IMR-90 (cell line): ENCODE measurements at places on chromosomes 12 and 14.

DNA sequence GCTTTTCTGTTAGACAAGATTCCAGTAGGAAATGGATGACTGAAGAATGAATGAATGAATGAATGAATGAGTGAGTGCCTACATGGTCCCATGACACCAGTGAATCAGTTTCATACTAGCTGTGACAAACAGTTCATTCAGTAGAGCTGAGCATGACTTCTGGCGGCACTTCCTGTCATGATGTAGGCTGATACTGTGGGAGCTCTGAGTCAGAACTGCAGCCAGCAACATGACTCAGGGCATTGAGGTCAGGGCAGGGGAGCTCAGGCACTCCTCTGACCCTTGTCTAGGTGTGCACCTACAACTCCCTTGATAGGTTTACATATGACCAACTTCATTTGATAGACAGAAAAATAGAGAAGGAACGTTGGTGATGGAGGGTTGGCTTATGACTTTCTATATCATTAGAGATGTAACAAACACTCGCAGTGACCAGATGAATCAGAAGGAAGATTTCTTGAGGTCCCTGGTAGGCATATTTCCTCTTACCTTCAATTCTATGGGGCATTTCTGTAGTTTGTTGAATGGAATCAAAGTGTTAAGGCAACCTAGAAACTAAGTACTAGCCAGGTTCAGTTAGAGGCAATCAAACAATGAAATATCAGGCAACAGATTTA is 139.3 kb upstream of the ARHGAP5 start:
- H3K4me1 ChIP-seq: no peaks in the 10 kb centered on the region
- H3K27me3 ChIP-seq: peaks cover 2% of the 10 kb centered on the region; the same call in 1 of the 2 replicates
- peak; percentile 86 for DNase-seq
- no peaks in the 10 kb centered on the region for H3K36me3 ChIP-seq

DNA sequence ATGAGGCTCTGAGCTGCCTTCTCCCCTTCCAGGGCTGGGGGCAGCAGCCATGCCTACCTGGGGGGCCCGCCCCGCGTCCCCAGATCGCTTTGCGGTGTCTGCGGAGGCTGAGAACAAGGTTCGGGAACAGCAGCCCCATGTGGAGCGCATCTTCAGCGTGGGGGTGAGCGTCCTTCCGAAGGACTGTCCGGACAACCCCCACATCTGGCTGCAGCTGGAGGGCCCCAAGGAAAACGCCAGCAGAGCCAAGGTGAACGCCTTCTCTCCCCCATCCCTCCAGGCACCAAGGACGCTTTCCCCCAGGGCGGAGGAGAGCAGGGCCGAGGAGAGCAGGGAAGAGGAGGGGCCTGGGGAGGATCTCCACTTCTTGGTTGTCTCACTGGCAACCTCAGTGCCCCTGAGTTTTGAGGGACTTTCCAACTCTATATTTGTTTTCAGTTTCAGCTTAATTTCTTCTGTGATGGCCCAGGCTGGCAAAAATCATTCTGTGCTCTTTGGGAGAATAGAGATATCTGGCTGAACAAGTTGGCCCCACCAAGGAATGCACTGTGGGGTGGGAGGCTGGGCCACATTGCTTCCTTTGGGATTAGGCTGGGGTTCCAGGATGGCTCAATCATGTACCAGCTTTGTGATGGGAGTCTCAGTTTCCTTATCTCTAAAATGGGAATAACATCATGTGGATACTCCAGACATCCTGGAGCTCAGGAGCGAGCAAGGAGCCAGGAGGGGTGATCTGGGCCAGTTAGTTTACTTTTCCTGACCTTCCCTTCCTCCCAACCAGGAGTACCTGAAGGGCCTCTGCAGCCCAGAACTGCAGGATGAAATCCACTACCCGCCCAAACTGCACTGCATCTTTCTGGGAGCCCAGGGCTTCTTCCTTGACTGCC is 1.2 kb downstream of the KHNYN start:
- H3K27ac ChIP-seq: peak overlapping the region; percentile 91
- H3K27me3 ChIP-seq: no peaks in the 10 kb centered on the region
- DNase-seq: peak; percentile 59
- peaks cover 21% of the 10 kb centered on the region for H3K36me3 ChIP-seq

- no peaks in the 10 kb centered on the region for H3K36me3 ChIP-seq
- H3K27me3 ChIP-seq: no peaks in the 10 kb centered on the region
- H3K4me1 ChIP-seq: peaks cover 3% of the 10 kb centered on the region; the same call in 1 of the 2 replicates
- peak; percentile 3 for DNase-seq
Measured at GRCh38 chr14:65676361-65677014, 264.0 kb downstream of the FUT8 start.

- no peaks in the 10 kb centered on the region for H3K36me3 ChIP-seq
- no peaks in the 10 kb centered on the region for H3K4me1 ChIP-seq
- no peak overlapping the region for H3K4me3 ChIP-seq
- no peak for DNase-seq
- no peaks in the 10 kb centered on the region for H3K27me3 ChIP-seq
Measured at GRCh38 chr12:21843795-21844194, 69.3 kb upstream of the KCNJ8 start.

DNA sequence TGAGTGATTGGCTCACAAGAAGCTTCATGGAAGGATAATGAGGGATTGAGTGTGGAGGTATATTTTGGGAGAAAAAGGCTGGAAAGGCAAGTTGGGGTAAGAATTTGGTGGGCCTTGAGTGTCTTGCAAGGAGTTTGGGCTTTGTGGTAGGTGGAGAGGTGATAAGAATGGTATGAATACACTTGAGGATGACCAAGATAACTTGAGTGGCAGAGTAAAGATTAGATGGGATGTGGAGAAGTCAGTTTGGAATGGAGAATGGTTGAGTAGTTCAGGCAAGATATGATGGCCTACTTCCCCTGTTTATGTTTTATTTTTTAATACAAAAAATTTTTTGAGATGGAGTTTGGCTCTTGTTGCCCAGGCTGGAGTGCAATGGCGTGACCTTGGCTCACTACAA is 9.1 kb downstream of the ADCK1 start:
- no peak overlapping the region for H3K27ac ChIP-seq
- H3K27me3 ChIP-seq: no peaks in the 10 kb centered on the region
- no peak for DNase-seq
- no peaks in the 10 kb centered on the region for H3K36me3 ChIP-seq

- H3K4me3 ChIP-seq: no peak overlapping the region
- H3K27ac ChIP-seq: no peak overlapping the region
- no peaks in the 10 kb centered on the region for H3K27me3 ChIP-seq
- H3K36me3 ChIP-seq: peaks cover 71% of the 10 kb centered on the region
- DNase-seq: no peak
Measured at GRCh38 chr12:91155990-91156389, 26.6 kb downstream of the DCN start.

GRCh38 chr14:102539544-102540314 is 30.2 kb upstream of the ANKRD9 start:
- H3K4me3 ChIP-seq: no peak overlapping the region
- peaks cover 7% of the 10 kb centered on the region; the same call in 1 of the 2 replicates for H3K4me1 ChIP-seq
- H3K36me3 ChIP-seq: no peaks in the 10 kb centered on the region
- no peak overlapping the region for H3K27ac ChIP-seq
- DNase-seq: peak; percentile 58

- H3K27ac ChIP-seq: no peak overlapping the region
- H3K36me3 ChIP-seq: no peaks in the 10 kb centered on the region
- no peak for DNase-seq
- H3K4me1 ChIP-seq: no peaks in the 10 kb centered on the region
Measured at GRCh38 chr12:52353766-52354165, 13.5 kb downstream of the KRT85 start.

GRCh38 chr12:93168751-93169150 is 209.0 kb upstream of the NUDT4 start:
- no peak overlapping the region for H3K27ac ChIP-seq
- H3K4me3 ChIP-seq: no peak overlapping the region
- no peak for DNase-seq
- no peaks in the 10 kb centered on the region for H3K36me3 ChIP-seq
- no peaks in the 10 kb centered on the region for H3K27me3 ChIP-seq

GRCh38 chr12:115320451-115320850 is 636.5 kb upstream of the TBX3 start:
- H3K27ac ChIP-seq: no peak overlapping the region
- H3K36me3 ChIP-seq: no peaks in the 10 kb centered on the region
- no peaks in the 10 kb centered on the region for H3K27me3 ChIP-seq
- DNase-seq: no peak
- H3K4me3 ChIP-seq: no peak overlapping the region

DNA sequence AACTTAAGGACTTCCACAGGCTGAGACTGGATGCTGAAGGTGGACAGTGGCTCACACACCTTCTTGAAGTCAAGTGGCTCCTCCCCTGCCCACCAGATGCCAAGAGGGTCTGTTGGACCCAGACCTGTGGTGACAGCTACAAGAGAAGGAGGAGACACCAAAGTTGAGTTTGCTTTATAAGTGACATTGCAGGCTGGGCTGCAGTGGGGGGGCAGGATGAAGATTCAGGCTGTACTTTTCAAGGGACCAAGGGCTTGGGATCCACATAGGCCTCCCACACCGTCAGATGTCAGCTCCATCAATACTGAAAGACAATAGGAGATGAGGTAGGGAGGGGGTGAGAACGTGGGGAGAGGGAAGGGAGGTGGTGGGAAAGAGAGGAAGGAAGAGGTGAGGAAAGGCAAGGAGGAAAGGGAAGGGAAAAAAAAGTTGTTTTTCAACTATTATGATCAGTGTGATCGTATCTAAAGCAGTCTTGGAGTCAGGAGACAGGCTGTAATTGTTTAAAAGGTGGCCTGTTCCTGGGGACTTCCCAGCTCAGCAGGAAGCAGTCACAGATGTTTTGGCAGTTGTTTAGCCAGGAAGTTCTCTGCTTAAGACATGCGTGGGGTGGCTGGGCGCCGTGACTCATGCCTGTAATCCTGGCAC is 84.1 kb upstream of the RESF1 start:
- DNase-seq: peak; percentile 83
- H3K4me1 ChIP-seq: no peaks in the 10 kb centered on the region; the same call in 1 of the 2 replicates
- no peak overlapping the region for H3K4me3 ChIP-seq

DNA sequence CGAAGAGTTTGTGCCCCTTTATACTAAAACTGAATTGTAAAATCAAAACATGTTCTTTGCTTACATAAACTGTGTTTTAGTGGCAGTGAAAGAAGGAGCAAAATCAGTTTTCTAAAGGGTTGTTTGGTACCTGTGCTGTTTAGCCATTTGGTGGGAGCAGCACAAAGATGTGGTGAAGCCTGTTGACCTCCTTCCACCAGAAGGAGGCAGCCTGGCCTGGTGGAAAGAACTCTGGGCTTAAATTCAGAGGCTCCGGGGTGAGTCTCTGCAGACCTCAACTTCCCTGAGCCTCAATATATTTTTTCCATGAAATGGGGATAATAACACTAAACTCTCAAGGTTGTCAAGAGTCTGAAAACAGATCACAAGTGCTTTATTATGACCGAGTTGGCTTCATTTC is 502.5 kb downstream of the VRK1 start:
- no peaks in the 10 kb centered on the region for H3K36me3 ChIP-seq
- H3K27ac ChIP-seq: no peak overlapping the region
- H3K4me1 ChIP-seq: no peaks in the 10 kb centered on the region
- no peaks in the 10 kb centered on the region for H3K27me3 ChIP-seq
- no peak for DNase-seq
- H3K4me3 ChIP-seq: no peak overlapping the region

DNA sequence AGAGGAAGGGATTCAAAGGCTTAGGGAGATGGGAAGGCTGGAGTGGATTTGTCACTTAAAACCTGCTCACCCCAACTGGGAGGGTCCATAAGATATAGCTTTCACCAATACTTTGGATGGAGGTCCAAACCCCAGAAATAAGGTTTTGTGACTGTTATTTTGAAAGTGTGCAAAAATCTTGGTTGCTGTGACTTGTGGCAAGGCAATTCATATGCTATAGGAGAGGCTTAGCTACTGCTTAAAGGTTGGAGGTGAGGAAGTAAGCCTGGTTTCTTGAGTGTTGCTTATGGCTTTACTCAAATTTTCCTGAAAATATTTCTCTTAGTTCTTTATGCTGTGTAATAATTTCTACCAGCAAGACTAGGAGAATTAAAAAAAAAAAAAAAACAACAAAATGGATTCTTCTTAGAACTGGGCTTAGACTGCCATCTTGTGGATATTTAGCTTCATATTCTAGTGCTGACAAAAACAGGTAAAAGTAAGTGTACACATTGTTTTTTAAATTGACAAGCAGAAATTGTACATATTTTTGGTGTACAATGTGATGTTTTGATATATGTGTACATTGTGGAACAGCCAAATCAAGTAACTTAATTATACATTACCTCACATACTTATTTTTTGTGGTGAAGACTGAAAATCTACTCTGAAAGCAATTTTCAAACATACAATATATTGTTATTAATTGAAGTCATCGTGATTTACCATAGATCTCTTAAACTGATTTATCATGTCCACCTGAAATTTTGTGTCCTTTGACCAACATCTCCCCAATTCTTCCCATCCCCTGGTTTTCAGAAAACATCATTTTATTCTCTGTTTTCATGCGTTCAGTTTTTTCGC is 23.0 kb downstream of the PDE6H start:
- H3K4me3 ChIP-seq: no peak overlapping the region
- H3K27ac ChIP-seq: no peak overlapping the region
- peak; percentile 79 for DNase-seq
- H3K36me3 ChIP-seq: no peaks in the 10 kb centered on the region

- H3K36me3 ChIP-seq: no peaks in the 10 kb centered on the region
- H3K4me3 ChIP-seq: no peak overlapping the region
- no peak overlapping the region for H3K27ac ChIP-seq
- no peak for DNase-seq
Measured at GRCh38 chr12:3230758-3231375, 153.7 kb downstream of the TSPAN9 start.

DNA sequence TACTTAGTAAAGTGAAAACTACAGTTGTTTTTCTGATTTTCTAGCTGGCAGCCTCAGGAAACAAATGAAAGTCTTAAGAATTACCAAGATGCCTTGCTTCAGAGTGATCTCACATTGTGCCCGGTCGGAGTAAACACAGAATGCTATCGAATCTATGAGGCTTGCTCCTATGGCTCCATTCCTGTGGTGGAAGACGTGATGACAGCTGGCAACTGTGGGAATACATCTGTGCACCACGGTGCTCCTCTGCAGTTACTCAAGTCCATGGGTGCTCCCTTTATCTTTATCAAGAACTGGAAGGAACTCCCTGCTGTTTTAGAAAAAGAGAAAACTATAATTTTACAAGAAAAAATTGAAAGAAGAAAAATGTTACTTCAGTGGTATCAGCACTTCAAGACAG is 28.9 kb downstream of the RXYLT1 start:
- H3K36me3 ChIP-seq: peaks cover 4% of the 10 kb centered on the region; the same call in 1 of the 2 replicates
- peak; percentile 28 for DNase-seq
- no peak overlapping the region for H3K4me3 ChIP-seq
- H3K27ac ChIP-seq: no peak overlapping the region
- no peaks in the 10 kb centered on the region for H3K27me3 ChIP-seq

GRCh38 chr14:37602605-37603453 is 7.4 kb downstream of the TTC6 start:
- H3K4me3 ChIP-seq: no peak overlapping the region
- no peaks in the 10 kb centered on the region for H3K36me3 ChIP-seq
- H3K4me1 ChIP-seq: peaks cover 2% of the 10 kb centered on the region; the same call in 1 of the 2 replicates
- no peak for DNase-seq

- DNase-seq: peak; percentile 49
- no peak overlapping the region for H3K27ac ChIP-seq
- no peak overlapping the region for H3K4me3 ChIP-seq
Measured at GRCh38 chr12:104877103-104877705, 80.9 kb downstream of the SLC41A2 start.
